ENCODE measurements at places on chromosomes 3 and 15.

GRCh38 chr3:110564674-110565073 is 506.9 kb upstream of the NECTIN3 start:
- DNase-seq = no peak

DNA sequence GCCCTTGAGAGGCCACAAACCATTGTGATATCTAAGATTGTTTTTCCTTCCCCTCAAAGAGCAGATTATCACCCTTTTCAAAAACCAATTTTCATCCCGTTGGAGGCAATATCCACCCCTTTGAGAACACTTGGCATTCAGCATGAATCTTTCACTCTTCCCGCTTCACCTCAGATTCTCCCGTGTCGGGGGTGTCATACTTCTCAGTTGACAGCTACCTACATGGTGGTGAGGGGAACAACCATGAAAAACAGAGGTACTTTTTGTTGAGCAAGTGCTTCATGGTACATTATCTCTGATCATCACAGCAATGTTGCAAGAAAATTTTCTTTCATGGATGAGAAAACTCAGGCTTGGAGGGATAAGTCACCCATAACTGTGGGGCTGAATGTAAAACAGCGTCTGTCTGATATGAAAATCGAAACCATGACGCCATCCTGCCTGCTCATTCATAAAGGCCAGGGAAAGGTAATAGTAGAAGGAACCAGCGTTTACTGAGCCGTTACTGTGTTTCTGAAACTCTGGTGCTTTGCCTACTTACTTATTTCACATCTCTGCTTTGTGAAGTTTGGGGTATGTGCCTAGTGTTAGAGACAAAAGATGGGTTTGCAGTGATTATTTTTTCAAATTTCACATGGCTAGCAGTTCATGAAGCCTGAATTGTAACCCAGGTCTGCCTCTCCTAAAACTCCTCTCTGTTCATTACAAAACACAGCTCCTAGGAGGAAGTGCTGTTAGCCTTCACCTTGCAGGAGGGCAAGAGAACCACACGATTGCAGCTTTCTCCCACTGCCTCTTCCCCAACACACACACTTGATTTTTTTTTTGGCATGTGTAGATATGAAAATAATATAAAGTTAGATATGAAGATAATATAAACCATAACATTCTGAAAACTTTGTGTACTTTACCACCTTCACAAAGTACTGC is 35.4 kb downstream of the SV2B start:
- peak; percentile 72 for DNase-seq

DNA sequence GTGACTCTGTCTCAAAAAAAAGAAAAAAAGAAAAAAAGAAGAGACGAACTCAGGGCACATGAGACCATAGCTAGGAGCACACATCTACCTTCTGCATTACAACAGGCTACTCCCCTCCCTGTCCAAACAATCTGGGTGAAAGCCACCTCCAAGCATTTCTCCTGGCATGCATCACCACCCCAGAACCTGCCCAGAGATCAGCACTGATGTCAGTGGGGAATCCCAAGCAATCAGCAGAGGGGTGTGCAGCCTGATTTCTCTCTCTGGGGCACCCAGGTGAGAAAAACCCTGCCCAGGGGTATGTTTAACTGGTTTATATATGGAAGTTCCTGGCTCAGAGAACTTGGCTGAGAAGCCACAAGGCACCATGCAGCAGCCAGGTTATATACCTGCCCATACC is 59.4 kb downstream of the CDC25A start:
- DNase-seq = peak; percentile 28

- DNase-seq = no peak
Measured at GRCh38 chr3:188383748-188384147, 229.8 kb downstream of the LPP start.

DNA sequence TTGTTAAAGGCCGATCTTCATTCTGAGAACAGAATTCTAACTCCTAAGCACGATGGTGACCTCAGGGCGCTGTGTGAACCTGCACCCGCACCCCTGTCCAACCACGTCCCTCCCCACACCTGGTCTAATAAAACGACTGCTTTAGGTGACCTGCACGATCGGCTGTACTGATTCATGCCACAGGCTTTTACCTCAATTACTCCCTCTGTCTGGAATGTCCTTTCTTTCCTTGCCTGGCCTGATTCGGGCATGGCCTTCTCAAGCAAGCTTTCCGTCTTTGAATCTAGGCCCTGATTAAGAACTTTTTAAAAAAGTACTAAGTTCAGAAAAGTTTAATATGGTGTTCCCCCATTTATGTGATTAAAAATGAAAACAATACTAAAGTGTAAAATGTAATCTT is 842 bp upstream of the U2SURP start:
- no peak for DNase-seq

All from GM13976 (cell line).